ENCODE measurements at places on chromosomes 4 and X.
A peak's percentile ranks its signal among the peaks of the same experiment; 100 is the strongest.

DNA sequence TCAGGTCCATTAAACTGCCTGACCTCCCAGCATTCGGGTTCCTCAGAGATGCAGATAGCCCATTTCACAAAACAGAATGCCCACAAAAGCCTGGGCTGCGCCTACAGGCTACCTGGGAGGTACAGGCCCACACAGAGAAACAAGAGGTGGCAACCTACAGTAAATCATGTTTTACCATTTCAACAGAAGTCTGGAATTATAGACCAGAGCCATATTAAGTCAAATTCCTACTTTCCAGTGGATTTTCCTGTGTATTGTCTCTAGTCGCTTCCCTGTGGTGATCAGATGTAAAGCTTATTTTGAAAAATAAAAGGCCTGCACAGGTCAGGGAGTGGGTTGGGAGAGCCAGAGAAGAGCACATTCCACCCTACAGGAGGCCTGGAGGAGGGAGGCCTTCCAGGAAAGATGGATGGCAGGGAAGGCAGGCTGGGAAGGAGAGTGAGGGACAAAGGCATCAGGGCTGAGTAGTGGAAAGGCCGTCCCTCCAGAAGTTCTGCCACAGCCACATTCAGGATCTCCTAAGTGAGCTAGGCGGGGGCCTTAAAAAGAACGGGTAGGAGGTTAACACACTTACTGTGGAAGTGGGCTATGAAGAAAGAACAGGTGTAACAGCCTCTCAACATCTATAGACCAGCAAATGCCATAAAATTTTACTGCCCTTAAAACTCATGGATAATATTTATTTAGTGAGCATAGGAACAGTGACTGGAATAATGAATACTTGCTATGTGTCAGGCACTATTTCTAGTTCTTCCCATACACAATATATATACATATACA is 19.0 kb upstream of the USO1 start:
- DNase-seq = no peak

DNA sequence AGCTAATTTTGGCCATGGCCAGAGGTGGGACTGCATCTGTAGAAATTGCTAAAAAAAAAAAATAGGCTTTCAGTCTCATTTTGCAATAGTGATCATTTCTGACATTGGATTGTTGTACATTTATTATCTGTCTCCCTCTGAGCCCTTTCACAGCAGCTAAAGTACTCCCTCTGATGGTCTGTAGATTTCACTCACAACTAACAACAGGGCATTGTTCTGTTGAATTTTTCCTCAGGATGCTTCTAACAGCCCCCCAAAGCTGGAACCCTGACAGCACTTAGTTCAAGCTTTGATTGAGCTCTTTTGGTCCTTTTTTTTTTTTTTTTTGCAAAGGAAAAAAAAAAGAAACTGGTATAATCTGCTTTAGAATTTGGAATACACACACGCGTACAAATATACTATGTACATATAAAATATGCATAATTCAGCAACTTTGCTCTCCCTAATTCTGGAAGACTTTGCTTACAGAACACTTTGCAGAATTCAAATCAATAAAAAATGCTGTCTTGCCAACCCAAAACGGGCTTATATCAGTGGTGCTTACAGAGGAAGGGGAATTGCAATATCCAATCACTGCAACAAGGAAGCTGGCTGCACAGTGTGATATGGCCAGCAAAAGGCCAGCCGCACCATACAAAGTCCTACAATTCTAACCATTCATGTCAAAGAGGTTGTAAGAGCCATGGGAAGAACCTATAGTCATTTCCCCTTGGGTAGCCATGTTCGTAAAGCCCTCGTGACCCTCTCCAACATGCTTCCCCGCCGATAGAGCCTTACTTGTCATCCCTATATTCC is 406.4 kb downstream of the SMARCA1 start:
- no peak for DNase-seq

GRCh38 chr4:123603165-123603564 is 206.6 kb downstream of the SPRY1 start:
- DNase-seq = no peak

GRCh38 chrX:101764538-101764937 is 104.9 kb upstream of the ARMCX2 start:
- no peak for DNase-seq

DNA sequence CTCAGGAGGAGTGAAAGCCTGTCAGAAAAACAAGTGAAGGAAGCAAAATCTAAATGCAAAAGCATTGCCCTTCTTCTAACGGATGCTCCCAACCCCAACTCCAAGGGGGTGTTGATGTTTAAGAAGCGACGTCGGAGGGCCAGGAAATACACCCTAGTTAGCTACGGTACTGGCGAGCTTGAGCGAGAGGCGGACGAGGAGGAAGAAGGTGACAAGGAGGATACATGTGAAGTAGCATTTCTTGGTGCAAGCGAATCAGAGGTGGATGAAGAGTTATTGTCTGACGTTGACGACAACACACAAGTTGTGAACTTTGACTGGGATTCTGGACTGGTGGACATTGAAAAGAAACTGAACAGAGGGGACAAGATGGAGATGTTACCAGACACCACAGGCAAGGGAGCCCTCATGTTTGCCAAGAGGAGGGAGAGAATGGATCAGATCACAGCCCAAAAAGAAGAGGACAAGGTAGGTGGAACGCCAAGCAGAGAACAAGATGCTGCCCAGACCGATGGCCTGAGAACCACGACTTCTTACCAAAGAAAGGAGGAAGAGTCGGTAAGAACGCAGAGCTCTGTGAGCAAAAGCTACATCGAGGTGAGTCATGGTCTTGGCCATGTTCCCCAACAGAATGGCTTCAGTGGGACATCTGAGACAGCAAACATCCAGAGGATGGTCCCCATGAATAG is 105.6 kb upstream of the MYOZ2 start:
- DNase-seq = no peak

GRCh38 chr4:57501720-57502119 is 391.5 kb upstream of the IGFBP7 start:
- no peak for DNase-seq

DNA sequence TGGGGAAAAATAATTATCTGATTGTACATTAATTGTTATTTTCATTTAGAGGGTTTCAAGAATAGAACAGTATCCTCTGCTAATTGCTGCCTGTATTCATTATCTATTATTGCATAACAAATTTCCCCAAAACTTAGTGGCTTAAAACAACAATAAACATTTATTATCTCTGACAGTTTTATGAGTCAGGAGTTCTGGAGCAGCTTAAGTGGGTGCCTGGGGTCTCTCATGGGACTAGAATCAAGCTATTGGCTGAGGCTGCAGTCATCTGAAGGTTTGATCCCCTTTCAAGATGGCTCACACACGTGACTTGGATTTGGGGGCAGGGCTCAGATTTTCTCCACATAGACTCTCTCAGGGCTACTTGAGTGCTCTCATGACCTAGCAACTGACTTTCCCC is 98.1 kb upstream of the JADE1 start:
- no peak for DNase-seq

DNA sequence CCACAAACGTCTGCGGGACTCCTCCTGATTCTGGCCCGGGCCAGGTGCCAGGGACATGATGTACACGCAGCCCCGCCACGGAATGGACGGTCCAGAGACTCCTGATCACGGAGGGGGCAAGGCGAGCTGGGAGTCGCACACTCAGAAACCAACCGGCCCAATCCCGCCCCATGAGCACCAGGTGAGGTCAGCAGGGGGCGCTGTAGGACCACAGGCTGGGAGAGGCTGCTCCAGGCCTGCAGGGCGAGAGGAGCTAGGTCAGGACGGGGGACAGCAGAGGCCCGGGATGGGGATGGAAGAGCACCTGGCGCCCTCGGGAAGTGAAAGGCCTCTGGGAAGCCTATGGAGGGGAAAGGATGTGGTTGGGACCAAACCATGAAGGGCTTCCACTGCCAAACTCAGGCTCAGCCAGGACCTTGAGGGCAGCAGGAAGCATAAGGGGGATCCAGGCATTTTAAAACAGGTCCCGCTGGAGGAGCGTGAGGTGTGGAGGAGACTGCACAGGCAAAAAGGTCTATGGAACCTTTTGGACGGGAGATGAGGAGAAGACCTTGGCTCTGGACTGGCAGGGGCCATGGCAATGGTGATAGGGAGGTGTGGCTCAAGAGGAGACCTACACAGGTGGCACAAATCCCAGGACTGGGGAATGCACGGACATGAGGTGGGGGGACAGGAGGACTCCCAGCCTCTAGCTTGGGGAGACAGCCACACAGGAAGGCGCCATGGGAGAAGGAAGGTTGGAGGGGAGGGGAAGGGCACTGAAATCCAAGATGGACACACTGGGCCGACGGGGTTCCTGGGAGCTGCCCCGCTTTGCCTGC is 79.2 kb downstream of the MTMR1 start:
- peak; percentile 75 for DNase-seq

- no peak for DNase-seq
Observed at GRCh38 chr4:173527103-173527891, 2.7 kb downstream of the HAND2 start.

DNA sequence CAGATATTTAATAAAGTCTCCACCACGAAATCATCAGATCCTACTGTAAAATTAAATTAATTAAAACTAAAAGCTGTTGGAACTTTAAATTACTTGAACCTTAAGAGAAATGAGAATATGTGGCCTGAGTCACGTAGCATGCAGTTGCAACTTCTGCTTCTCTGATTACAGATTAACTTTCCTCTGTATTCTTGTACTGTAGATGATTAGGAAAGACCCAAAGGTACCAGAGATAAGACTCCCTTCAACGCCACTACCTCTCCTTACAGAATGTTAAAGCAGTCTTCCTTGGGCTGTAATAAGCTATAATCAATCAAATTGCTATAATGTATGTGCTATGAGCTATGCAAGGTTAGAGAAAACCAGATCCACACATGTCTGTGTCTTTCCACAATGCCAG is 47.9 kb downstream of the FAM13A start:
- no peak for DNase-seq

All from stimulated activated CD4-positive, alpha-beta T cell treated with anti-CD3 and anti-CD28 coated beads, TNF-alpha, amount 100 ng/mL, for 1 hour (primary cell).